Stimulated activated CD8-positive, alpha-beta memory T cell treated with anti-CD3 and anti-CD28 coated beads, Interleukin-4, amount 100 ng/mL, for 1 hour (primary cell): ENCODE measurements at places on chromosomes 2 and 18.

DNA sequence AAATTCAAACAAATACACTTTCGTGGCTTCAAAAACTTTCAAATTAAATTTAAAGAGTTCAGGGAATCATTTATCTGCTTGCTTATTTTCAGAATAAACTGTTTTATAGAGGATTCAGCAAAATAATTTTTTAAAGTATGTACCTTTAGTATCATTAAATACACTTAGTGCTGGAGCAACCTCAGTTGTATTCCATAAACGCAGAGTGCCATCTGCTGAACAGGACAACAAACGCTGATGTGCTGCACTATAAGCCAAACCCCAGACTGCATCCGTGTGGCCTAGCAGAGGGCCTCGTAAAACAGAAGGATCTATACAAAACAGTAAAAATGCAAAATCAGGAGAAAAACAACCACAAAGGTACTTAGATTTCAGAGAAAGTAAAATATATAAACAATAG lies 108.6 kb downstream of the STRN start:
- DNase-seq: no peak

DNA sequence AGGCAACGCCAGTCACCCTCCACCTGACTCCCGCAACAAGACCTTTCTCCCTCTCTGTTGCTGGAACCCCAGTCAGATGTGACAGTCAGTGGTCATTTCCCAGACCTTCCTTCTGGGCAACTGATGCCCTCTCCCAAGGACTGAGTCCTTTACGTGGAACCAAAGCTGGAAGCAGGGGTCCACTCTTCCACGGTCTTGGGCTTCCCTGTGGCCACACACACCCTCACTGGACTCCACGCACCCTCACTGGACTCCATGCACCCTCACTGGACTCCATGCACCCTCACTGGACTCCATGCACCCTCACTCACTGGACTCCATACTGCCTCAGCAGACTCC lies 7.1 kb downstream of the PTMA start:
- no peak for DNase-seq

DNA sequence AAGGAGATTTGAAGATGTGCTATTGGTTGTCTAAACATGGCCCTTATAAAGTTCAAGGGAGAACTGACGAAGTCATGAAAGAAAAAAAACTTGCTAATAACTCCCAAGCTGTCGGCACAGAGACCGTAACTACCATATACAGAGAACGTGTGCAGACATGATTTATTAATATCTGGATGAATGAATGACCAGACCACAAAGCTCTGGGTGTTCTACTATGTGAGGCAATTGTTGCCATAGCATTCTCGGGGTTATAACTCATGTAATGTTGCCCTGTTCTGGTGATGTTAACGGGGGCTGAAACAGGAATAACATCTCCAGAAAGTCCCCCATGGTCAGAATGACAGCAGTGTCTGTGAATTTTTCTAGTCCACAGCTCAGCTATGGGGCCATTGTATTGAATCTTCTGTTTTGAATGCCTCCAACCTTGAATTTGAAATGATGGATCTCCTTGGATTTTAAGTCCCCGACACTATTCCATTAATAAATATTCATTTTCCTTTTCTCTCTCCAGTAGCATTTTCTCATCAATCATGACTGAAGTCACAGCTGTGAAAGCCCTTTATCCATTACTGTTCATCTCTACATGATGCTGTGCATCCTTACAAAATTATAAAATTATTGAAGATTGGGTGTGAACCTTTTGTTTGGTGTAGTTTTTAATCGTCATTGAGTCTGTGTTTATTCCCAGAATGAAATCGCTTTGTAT lies 483.4 kb upstream of the KLHL29 start:
- DNase-seq: no peak

DNA sequence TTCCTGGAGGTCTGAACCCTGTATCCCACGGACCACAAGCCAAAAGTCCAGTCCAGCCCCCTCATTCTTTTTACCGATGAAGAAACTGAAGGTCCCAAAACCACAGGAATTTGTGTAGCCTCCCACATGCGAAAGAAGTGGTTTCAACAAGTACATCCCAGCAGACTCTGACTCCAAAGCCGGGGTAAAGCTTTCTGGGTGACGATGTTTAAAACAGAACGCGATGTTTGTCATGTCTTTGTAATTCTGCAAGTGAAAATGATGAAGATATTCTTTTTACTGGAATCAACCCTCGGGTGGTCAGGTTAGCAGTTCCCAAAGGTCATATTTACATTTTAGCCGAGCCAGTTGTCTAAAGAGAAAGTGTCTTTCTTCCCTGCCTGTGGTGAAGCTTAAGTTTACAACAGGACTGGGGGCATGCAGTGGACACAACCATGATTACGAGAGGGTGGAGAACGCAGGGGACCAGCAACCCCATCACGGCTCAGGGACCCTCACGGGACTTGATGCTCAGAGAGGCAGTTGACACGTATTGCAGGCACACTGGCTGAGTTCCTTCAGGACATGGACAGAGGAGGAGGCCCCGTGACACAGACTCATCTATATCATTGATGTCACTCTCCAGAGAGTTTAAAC lies 17.8 kb upstream of the TMEM131 start:
- DNase-seq: no peak

DNA sequence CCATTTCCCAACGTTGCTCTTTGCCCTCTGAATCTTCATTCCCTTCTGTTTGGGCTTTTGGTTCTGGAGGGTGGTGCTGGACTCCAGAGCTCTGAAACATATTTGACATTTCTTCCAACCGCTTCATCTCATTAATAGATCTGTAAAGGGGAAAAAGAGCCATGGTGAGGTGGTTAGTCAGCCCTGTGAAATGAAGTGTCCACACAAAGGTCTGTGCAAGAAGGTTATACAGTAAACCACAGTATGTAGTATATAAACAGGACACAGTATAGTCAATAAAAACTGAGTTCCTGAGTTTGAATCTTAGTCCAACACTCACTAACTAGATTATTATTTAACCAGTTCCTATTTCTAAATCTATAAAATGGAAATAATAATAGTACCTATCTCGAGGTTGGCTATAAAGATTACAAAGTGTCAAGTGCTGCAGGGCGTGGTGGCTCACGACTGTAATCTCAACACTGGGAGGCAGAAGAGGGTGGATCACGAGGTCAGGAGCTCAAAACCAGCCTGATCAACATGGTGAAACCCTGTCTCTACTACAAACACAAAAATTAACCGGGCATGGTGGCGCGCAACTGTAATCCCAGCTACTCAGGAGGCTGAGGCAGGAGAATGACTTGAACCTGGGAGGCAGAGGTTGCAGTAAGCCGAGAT lies 13.1 kb downstream of the STARD7 start:
- DNase-seq: no peak

DNA sequence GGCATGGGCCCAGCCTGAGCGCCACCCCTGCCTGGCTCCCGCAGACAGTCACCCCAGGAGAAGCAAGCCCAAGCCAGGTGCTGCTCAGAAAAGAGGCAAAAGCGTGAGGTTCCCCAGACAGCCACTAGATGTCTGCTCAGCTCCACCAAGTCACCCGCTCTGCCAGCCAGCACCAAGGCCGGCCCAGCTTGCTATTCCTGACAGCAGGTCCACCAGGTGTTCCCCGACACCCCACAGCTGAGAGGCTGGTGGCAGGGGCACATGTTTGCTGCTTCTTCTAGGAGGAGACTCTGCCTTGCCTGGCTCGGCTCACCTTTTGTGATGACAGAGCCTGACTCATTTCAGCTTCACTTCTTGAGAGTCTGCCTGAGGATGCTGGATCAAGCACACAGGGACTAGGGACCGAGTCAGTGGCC lies 206.7 kb downstream of the MGAT5 start:
- no peak for DNase-seq

DNA sequence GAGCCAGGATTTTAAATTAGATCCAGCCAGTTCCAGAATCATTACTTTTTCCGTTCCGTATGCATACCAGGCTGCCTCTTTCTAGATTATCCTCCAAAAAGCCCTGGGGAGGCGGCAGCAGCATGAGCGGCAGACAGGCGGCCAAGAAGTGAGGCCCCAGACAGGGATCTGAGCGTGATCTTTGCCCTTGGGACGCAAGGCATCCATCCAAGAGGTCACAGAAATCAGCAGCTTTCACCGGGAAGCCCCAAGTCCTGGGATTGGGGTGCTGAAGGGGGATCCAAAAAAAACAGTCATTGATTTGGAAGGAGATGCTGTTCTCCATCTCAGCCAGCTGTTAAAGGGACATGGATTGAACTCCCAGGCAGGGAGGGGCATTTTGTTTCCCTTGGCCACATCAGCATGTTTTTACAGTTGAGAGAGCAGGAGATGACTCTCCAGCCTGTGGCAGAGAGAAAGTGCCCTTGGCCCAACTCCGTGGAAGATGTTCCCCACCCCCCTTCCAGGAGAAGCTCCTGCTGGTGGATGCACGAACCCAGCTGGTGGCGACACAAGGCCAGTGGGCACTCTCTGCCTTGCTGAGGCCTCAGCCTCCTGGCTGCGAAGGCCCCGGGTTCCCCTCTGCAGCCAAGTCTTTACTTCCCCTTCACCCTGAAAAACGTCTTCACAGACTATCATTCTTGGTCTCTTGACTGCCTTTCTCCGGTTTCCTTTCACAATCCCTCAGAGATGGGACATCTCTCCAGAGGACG lies 265.6 kb downstream of the ANAPC1 start:
- no peak for DNase-seq

- DNase-seq: no peak
Observed at GRCh38 chr2:656676-657075, 20.5 kb downstream of the TMEM18 start.

GRCh38 chr2:165584126-165584654 lies 114.7 kb downstream of the CSRNP3 start:
- DNase-seq: no peak

DNA sequence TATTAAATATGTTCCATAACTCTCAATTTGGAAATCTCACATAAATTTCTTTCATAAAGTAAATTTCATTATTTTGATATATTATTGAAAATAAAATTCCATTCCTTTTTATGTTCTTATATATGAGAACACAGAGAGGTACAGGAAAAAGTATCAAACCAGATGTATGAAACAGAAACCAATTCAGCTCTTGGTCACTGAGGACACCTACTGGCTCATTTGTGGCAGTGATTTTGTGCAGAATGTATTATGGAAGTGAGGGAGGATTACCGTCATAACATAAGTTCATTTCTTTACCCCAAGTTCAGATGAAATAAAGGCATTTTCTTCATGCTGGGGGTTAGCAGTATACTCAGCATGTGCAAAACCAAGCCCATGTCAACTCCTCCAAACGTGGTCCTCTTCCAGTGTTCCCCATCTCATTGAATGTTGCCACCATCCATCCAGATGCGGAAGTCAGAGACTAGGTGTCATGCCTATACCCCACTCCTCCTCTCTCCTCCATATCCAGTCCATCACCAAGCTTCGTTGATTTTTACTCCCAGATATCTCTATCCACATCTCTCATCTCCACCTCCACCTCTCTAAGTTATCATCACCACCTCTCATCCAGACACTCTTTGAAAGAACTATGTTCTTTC lies 41.7 kb upstream of the MALL start:
- DNase-seq: no peak

- no peak for DNase-seq
Observed at GRCh38 chr2:167005096-167005495, 116.8 kb downstream of the XIRP2 start.

DNA sequence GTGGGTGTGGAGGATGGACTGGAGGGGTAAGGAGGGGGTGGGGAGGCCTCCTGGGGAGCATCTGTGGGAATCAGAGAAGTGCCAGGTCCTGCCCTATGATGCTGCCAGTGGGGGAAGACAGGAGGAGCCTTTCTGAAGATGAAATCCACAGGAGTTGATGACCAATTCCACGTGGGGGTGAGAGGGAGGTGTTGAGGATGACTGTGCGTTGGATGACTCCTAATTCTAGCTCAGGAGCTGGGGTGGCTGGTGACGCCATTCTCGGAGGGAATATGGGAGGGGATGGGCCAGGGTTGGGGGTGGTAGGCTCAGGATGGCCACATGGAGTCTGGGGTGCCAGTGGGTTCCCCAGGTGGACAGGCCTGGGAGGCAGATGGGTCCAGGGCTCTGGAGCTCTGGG lies 32.3 kb downstream of the EMX1 start:
- no peak for DNase-seq

GRCh38 chr2:58601017-58601416 lies 359.9 kb upstream of the FANCL start:
- DNase-seq: no peak

DNA sequence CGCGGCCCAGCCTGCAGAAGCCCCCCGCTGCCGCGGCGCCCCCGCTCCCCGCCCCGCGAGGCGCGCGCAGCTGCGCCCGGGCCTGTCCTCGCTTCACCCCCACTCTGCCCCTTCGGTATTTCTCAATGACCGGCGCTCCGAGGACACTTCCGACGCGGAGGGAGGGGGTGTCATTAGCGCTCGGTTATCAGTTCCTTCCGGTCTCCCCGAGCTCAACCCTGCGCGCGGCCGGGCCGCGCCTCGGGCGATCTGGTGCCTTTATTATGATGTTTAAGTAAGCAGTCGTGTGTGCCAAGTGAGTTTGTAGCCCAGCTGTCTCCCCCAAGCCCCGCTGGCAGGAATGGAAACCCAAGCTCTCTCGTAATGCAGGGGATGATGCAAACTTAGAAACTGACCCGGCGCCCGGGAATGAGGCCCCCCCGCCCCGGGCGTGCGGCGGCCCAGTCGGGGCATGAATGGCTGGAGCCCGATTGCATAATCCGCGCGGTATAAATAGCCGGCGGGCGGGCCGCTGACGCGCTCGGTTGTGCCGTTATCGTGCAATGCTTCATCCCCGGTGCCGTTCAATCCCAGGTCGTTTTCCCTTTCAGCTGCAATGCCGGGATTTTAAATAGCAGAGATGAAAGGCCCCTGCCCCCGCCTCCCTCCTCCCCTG lies 3.9 kb upstream of the SPRED2 start:
- DNase-seq: no peak

GRCh38 chr18:63291278-63291677 lies 28.3 kb downstream of the BCL2 start:
- no peak for DNase-seq

DNA sequence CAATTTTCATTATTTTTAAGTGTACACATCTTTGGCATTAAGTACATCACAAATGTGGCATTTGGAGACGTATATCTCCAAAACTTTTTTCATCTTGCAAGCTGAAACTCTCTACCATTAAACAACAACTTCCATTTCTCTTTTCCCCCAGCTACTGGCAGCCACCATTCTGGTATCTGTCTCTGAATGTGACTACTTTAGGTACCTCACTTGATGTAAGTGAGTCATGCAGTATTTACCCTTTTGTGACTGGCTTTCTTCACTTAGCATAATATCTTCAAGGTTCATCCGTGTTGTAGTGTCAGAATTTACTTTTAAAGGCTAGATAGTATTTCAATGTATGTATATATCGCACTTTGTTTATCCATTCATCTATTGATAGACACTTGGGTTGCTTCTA lies 17.0 kb downstream of the BABAM2 start:
- DNase-seq: no peak
